ENCODE measurements at places on chromosomes 5 and 9. TPM values are rescaled to one million over a fixed set of nuclear protein-coding genes. Genes with fewer than 3 reads are reported as not detected.

The CCL28 gene
- 1.4 TPM for total RNA-seq

The STKLD1 gene
- total RNA-seq, result under 0.01 TPM

The RGS7BP gene
- not detected for total RNA-seq

The SLC38A9 gene
- total RNA-seq, result 29.8 TPM

The IL31RA gene
- total RNA-seq, result 0.37 TPM

The SCAI gene
- total RNA-seq, result 7.0 TPM

The PCDHGB4 gene
- total RNA-seq, result 5.9 TPM

The TLR4 gene
- 8.8 TPM for total RNA-seq

The SV2C gene
- not detected for total RNA-seq

The LRRC19 gene
- not detected for total RNA-seq

The SCGB3A2 gene
- total RNA-seq, result not detected

The CDX1 gene
- not detected for total RNA-seq

The FAM169A gene
- total RNA-seq, result under 0.01 TPM

The PCDHA9 gene
- total RNA-seq, result under 0.01 TPM

The TMEM171 gene
- total RNA-seq, result 4.4 TPM

The ITK gene
- total RNA-seq, result not detected

The ZFP37 gene
- total RNA-seq, result 0.73 TPM

The ALDH1A1 gene
- 0.20 TPM for total RNA-seq

The IER5L gene
- 39.5 TPM for total RNA-seq

The BTNL8 gene
- total RNA-seq, result not detected

The IRGM gene
- total RNA-seq, result 0.20 TPM

The ANKHD1 gene
- 58.8 TPM for total RNA-seq

The C9 gene
- not detected for total RNA-seq

The C9orf153 gene
- total RNA-seq, result 0.20 TPM

The SLC4A9 gene
- total RNA-seq, result not detected

The NFX1 gene
- total RNA-seq, result 36.2 TPM

The TAF1L gene
- total RNA-seq, result not detected

The SPAAR gene
- 0.20 TPM for total RNA-seq

The SPINK7 gene
- not detected for total RNA-seq

The PCDHB10 gene
- total RNA-seq, result under 0.01 TPM

The EFNA5 gene
- total RNA-seq, result 11.1 TPM

The FGF18 gene
- total RNA-seq, result not detected

The LURAP1L gene
- 28.9 TPM for total RNA-seq

The PANK3 gene
- total RNA-seq, result 27.9 TPM

The NPM1 gene
- 1,314 TPM for total RNA-seq

The SPATA31A5 gene
- not detected for total RNA-seq

The CARTPT gene
- not detected for total RNA-seq

The SLC34A3 gene
- not detected for total RNA-seq

The ASB6 gene
- 18.6 TPM for total RNA-seq

The ZBTB26 gene
- total RNA-seq, result 2.6 TPM

The OR1Q1 gene
- total RNA-seq, result not detected

The OR1L8 gene
- not detected for total RNA-seq
